Esophagus mucosa (tissue), 1 donor: ENCODE measurements at places on chromosomes 4 and X. TPM values are rescaled to one million over a fixed set of nuclear protein-coding genes. Genes with fewer than 3 reads are reported as not detected.

The ERCC6L gene
- total RNA-seq: 2.9 TPM

The USP17L21 gene
- total RNA-seq: not detected

DNA sequence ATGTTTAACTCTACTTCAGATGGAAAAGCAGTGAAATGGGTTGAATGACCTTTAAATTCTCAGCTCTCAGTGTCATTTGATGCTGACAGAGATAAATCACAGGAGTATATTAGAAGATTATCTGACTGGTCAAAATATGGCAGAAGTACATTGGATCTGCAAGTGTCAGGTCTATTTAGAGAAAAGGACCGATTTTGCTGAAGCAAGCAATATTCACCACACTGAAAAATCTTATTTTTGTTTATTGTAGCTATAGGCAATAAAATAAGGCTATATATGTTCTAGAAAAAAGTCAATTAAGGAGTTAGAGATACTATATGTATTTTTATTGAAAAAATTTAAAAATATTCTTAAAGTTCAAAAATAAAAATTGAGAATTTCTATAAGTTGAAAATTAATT lies 325.3 kb downstream of the CXXC4 start:
- ATAC-seq: no peak

The AMER1 gene
- total RNA-seq: 3.6 TPM

DNA sequence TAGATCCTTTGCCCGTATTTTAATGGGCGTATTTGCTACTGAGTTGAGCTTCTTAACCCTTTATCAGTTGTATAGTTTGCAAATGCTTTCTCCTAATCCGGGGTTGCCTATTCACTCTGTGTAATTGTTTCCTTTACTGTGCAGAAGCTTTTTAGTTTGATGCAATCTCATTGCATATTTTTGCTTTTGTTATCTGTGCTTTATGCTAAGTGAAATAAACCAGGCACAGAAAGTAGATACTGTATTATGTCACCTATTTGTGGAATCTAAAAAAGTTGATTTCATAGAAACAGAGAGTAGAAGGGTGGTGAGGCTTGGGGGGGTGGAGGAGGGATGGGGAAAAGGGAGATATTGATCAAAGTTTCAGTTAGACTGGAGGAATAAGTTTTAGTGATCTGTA lies 17.7 kb downstream of the OGT start:
- no peak for ATAC-seq

The EPGN gene
- total RNA-seq: 170 TPM

The USP51 gene
- total RNA-seq: 0.40 TPM

The REPS2 gene
- 0.88 TPM for total RNA-seq

DNA sequence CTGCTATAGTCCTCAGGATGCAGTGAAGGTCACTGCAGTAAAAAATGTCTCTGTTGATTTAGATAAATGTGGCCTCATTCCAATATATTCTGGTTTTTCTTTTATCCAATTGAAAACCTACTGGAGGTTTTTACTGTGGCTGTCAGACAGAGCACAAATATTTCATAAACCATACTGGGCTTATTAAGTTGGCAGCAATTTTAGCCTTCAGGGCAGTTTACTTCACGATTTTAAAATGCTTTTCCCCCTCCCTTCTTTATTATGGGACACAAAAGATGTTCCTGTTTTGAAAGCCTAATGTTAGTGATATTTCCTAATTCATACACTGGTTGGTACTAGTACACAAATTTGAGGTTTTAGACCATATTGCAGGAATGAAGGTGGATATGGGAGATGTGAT lies 939.4 kb downstream of the C4orf33 start:
- ATAC-seq: no peak

DNA sequence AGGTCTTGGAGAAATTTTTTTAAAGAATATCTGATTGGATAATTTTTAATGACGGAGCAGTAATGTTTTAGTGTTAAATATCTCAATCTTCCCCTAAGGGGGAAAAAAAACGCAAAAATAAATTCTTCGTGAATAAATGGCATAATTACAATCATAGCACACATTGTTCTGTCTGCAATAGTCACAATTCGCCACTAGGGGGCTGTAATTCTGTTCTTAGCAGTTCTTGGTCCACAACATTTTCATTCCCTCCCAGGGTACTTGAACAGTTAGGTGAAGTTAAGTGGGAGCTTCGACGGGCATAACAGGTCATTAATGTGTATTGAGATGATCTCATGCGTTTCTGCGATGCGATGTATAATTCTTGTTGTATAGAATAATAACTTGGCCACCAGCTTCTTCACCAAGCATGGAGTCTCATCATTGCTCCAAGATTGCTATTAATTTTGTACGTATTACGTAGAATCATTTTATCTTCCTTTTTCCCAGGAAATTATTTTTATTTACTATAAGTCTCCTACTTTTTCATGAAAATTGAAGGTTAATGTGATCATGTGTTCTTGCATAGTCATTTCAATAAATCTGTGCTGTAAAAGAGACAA lies 27.2 kb downstream of the HTR2C start:
- ATAC-seq: no peak

The MAGEE1 gene
- total RNA-seq: 0.84 TPM

The STK32B gene
- total RNA-seq: 0.28 TPM

DNA sequence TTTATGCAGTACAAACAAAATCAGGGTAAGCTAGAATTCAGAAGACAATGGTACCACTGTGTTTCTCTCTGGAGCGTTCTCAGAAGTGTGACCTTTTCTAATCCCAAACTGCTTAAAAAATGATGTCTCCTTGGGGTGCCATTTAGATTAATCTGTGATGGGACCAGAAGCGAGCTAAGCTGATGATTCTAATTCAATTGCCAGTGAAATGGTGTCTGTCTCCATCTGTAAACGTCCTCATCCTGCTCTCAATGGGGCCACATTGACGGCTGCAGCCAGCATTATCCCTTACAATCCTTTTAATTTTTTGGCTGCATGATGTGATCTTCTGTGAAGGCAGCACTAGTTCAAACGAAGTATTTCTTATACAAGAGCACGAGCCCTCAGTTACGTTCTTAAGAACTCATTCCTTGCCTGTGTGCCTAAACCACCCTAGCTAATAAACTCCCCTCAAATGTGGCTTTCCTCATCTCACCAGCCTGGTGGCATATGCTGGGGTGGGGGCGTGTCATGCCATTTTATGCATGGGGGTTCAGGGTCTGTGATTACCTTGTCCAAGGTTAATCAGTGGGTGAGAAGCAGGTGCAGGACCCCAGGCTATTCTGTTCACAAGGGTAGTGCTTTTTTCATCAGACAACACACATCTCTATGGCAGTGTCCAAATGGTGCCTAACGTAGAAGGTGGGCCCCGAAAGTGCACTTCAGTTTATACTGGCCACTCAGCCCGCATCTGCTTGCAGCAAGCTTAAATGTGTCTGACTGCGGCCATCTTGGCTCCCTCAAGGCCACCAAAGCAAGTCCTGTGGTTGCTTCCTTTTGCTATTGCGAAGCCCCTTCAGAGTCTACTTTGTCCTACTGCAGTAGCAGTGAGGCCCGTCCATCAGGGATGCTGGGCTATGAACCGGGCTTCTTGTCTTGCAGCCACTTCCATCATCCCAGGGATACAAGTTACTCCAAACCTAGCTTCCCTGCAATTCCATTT lies 45.7 kb upstream of the SLC2A9 start:
- no peak for ATAC-seq

The RAB41 gene
- total RNA-seq: not detected

The AADAT gene
- total RNA-seq: 2.9 TPM

The KCND1 gene
- total RNA-seq: 0.28 TPM

The MAEA gene
- total RNA-seq: 59.4 TPM

GRCh38 chr4:184937745-184938144 lies 80.5 kb upstream of the HELT start:
- ATAC-seq: no peak

The TLR2 gene
- total RNA-seq: 7.0 TPM

The ZNF275 gene
- 1.6 TPM for total RNA-seq
